Amniotic stem cell (primary cell): ENCODE measurements at places on chromosomes 11 and 22.
A peak's percentile ranks its signal among the peaks of the same experiment; 100 is the strongest.

- DNase-seq, result no peak
These were observed 311.3 kb downstream of the CTTN start for GRCh38 chr11:70709596-70709995.

DNA sequence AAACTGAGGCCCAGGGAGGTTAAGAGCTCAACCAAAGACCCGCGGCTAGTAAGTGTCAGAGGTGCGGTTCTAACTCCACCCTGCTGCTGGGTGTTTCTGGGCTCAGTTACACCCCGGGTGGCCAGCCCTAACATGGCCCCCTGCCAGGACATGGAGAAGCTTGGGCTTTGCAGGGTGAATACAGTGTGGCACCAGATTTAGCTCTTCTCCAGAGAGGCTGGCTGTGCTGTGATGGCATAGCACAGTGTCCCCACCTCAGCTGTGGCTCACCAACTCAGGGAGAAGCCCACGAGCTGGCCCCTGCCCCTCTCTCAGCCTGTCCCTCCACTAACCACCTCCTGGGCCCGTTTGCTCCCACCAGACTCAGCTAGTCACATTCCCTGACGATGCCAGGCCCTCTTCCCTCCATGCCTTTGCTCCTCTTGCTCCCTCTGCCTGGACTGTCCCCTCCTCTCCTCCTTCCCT, 7.0 kb downstream of the UCP3 start:
- no peak for DNase-seq

DNA sequence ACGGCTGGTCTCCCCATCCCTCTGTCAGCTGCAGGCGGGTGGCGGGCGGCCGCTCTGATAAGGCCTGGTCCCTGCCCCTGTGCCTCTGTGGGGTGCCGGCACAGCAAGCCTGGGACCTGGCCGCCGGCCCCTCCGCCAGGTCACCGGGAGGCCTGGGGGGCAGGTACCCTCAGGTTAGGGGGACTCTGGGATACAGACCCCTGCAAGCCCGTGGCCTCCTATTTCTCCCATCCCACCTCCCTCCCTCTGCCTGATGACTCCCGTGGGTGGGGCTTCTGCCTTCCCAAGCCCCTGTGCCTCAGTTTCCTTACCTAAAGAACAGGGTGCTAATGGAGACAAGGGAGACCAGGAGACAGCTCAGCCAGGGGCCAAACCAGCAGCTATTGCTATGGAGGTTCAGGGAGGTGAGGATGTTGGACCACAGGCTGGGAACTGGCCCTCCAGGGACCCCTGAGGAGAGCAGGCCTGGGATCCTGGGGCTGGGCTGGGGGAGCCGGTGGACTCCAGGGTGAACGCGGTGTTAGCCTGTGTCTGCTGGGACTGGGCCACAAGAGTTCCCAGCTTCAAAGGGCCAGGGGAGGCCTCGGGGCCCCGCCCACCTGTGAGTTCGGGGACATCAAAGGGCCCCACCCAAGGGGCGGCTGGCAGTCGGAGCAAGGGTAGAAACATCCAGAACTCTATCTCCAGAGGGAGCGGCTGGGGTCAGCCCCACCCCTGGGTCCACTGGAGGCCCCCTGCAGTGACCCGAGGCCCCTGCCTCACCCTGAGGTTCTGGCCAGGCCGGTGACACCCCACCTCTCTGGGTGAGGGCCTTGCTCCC, 32.0 kb upstream of the TH start:
- DNase-seq, result no peak

DNA sequence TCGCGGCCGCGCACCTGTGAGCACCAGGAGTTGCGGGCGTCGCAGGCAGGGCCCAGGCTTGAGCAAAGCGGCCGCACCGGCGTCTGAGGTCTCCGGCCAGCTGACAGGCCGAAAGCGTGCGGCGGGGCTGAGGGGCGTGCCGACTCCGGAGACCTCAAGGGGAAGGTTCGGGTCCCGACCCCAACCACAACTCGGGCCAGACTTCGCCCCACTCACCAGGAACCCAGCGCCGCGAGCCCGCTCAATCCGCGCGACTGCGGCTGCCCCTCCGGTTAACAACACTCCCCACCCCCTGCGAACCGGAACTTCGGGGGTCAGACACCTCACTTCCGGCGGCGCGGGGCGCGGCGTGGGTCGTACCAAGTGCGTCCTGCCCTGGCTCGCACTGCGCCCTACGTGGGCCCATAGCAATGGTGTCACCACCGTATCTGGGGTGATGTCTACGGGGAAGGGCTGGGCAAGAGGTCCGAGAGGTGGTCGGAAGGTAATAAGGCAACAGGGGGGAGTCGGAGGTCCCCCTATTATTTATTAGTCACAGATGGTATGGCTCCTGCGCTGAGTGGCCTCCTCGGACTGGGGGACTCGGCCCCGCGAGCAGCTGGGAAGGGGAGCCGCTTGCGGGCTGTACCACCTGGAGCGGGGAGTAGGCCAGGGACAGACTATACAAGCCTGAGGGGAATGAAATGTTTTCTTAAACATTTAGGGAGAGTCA, at the start of gene SYVN1:
TSS of gene SYVN1 (minus strand) at position 280 of the 712 bp plus-strand sequence. CDS start 918 bp downstream, outside the sequence.
- DNase-seq, result peak; percentile 50

DNA sequence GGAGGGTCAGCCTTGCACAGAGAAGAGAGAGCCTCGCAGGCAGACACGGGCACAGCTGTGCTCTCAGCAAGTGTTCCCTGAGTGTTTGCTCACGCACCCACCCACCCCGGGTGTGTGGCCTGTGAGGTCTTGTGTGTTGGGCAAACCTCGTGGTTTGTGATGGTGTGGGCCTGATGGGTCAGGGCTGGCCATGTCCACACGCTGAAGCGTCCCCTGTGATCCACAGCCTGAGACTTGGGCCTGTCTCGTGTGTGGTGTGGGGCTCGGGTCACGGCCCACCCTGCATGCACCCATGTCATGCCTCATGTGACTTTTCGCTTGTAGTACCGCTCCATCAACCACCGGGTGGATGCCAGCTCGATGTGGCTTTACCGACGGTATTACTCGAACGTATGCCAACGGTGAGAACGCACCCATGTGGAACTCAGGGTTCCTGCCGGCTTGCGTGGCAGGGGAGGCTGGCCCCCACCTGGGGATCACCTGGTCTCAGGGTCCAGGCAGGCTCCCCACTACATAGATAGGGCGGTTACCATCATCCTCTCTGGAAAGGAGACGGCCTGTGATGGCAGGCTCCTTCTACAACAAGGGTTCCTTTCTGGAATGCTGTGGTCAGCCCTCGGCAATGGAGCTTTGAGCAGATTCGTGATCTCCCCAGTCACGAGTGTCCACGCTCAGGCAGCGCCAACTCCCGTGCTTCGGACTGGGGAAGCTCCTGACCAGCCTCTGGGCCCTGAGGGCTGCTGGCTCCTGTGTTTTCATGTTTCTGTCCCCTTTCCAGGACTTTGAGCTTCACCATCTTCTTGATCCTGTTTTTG, 5.9 kb downstream of the TPCN2 start:
- no peak for DNase-seq

DNA sequence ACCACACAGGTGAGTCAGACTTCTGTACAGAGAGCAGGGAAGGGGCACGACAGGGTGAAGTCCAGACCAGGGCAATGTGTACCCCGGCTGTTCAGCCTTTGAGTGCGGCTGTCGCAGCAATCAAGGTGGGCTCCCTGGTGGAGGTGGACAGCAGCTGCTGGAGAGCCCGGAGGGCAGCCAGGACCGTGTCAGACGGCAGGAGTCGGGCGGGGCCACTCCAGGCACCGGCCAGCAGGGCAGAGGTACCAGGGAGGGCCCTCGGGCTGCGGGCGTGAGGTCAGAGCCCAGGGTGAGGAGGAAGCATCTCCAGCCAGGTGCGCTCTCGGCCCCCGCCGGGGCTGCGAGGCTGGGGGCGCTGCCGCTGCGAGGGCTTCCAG, 802 bp upstream of the PIM3 start:
- DNase-seq, result no peak

- DNase-seq, result no peak
These were observed 76.0 kb upstream of the MTMR2 start for GRCh38 chr11:95999711-96000406.

DNA sequence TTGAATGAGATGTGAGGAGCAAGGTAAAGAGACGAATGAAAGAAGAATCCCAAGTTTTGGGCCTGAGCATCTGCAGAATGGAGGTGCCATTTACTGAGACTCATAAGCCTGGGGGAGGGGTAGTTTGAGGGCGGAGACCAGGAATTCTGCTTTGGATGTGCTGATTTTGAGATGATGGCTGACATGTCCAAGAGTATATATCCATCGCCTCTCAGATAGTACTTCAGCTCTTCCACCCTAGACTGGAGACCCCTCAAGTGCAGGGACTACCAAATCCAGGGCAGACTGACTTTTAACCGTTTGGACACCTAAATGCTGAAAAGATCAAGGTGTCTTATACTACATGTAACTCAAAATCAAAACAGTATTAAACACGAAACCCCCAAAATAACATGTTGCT, 1.3 kb upstream of the SDF2L1 start:
- no peak for DNase-seq

- no peak for DNase-seq
These were observed 49.2 kb downstream of the CD6 start for GRCh38 chr11:61020551-61021235.

DNA sequence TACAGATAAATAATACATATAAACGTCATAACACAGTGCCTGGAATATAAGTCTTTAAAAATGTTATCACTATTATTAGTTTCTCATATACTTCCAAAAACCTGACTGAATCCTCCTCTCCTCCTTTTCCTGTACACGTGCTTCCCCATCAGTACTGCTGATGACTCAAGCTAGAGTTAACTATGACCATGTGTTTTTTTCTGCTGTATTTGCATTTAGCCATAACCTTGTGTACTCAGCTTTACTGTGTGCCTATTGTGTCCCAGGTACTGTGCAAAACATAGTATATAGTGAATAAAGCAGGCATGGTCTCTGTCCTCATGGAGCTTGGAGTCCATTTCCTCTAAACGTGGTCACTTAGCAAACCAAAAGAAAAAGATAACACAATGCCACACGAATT, 56.5 kb upstream of the ARHGAP32 start:
- no peak for DNase-seq

GRCh38 chr11:66042996-66043906, 5.7 kb downstream of the GAL3ST3 start:
- DNase-seq, result no peak

DNA sequence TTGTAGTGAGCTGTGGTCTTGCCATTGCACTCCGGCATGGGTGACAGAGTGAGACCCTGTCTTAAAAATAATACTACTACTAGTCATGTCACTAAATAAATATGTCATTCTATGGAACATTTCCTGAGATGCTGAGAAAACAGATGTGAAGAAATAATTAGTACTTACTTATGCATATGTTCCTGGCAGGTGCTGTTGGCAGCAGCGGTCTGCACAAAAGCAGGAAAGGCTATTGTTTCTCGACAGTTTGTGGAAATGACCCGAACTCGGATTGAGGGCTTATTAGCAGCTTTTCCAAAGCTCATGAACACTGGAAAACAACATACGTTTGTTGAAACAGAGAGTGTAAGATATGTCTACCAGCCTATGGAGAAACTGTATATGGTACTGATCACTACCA, 8.8 kb downstream of the ARCN1 start:
- no peak for DNase-seq

DNA sequence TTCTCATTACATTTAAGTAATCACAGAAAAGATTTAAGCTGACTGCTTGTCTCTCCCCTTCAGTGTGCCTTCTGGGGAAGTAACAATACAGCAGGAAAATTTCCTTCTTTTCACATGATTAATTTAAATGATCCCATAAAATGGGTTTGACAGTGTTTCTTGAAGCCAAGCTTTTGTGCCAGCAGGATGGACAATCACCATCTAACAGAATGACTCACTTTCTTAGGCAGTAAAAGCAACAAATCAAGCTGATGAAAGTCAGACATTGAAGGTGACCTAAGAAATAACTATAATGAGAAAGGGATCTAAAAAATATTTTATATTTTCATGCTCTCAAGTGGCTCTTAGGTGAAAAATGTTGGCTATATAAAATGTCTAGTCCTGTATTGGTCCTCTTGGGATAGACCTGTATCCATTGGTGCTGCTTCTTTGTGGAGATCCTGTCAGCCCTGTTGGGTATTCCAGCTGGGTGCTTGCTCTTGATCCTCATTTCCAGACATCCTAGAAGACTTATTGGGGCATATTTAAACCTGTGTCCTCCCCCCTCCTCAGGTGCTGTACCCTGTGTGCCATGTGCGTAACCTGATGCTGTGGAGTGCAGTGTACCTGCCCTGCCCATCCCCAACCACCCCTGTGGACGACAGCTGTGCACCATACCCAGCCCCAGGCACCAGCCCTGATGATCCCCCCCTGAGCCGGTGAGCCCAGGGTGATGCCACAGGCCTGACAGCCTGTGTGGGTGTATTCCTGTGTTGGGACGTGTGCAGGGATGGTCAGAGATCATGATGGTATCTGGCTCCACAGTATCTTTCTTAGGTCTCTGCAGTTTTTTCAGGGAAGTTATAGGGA, 62.7 kb upstream of the HORMAD2 start:
- no peak for DNase-seq

DNA sequence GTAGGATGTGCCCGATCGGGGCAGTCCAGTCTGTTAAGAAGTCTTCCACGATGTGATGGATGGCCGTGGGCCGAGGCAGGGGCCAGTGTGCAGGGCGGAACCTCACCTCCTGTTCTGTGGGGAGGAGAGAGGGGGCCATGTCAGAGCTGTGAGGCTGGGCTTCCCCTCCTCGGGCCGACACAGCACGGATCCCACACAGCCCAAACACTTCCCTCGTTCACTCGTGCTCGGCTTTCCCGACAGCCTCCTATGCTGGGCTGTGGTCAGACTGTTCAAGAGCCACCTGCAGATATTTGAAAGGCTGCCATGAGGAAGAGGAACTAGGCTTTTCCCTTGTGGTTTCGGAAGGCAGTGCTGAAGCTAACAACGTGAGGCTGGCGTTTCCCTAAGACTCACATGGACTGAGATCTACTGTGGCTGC, 12.3 kb upstream of the TXN2 start:
- DNase-seq, result no peak

DNA sequence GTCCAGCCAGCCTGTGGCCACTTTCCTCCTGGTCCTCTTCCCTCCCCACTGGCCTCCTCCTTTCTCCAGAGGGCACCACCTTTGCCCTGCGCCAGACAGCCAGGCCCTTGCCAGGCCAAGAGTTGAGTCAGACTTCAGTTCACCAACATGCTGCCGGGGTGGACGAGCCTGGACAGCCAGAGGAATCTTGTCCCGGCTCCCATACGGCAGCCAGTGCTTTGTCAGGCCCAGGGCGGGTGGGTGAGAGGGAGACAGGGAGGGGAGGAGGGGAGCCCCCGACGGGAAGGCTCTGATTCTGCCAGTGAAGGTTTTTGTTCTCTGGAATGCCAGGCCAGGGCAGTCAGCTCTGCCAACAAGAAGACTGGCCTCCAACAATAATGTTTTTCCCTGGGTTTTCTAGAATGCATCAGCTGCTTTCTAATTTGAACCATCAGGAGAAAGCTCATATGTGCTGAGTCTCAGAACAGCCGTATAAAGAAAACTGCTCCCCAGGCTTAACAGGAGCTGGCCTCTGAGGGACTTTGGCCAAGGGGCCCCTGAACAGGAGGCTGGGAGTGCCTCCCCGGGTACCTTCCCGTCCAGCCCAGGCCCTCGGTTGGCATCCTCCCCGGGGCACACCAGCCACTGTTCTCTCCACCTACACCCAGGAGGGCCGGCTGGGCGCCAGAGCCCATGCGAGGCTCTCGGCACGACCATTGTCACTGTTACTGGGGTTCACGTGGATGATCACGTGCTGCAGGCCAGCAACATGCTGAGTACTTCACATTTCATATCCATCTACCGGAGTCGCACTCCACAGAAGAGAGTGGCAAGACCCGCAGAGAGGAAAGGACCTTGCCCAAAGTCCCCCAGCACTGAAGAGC, 28.6 kb downstream of the LIF start:
- DNase-seq, result no peak

- no peak for DNase-seq
These were observed 63.7 kb downstream of the SGSM3 start for GRCh38 chr22:40434106-40434505.
